ENCODE measurements at places on chromosomes 3 and 15. TPM values are rescaled to one million over a fixed set of nuclear protein-coding genes. Genes with fewer than 3 reads are reported as not detected.

DNA sequence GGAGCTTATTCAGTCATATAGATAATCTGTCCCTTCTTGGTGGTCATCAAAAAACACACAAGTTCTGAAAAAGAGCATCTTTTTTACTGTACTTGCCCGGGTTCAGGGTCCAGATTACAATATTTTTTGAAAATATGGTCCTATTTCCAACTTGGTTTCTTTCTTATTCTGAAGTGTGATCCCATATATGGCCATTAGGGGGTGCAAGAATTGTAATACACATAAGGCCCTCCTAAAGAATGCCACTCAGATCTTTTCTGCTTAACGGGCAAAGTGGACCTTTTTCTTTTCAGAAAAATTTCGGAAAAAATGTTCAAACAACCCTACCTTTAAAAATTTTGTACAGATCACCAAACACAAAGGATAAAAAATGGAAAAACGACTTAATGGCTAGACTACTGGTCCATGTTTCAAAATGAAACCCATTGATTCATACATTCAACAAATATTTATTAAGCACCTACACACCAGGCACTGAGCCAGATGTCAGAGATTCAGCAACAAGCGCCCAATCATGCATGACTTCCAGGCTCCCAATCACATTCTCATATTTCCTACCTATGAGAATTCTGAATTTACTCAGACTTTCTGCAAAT, 102.0 kb upstream of the MYRIP start:
- DNase-seq = no peak

- DNase-seq = no peak
Observed at GRCh38 chr3:185721970-185722369, 102.9 kb downstream of the IGF2BP2 start.

DNA sequence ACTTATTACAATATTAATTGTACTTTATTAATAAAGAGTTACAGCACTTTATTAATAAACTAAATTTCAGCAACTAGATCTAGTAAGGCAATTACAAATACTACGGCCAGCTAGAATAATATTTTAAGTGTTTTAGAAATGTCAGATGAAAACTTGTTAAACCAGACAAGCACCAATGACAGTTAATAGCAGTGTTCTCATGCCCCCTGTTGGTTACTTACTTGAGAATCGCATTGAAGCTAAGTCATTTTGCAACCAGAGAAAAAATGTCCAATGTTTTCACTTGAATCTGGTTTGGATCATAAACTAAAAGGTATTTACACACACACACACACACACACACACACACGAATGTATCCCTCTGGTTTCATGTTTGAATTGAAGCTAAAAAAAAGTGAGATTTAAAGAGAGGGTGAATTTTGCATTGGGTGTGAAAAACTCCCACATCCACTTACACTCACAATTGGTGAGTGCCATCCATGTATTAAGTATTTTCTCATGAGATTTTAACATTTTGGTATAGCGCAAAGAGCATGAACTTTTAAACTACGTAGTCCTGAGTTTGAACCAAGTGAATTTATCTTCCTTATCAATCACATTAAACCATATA, 347.7 kb downstream of the ZBBX start:
- no peak for DNase-seq

The DNAJA4 gene
- total RNA-seq = 35.8 TPM

DNA sequence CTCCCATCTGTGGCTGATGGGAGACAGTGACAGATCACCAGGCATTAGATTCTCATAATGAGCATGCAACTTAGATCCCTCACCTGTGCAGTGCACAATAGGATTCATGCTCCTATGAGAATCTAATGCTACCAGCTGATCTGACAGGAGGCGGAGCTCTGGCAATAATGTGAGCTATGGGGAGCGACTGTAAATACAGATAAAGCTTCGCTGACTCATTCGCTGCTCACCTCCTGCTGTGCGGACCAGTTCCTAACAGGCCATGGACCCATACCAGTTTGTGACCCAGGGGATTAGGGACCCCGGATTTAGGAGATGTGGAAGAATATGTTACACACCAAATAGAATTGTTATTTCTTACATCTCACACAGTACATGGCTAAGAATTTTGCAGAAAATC, 6.7 kb downstream of the ARGFX start:
- no peak for DNase-seq

The SGO1 gene
- total RNA-seq = 38.5 TPM

DNA sequence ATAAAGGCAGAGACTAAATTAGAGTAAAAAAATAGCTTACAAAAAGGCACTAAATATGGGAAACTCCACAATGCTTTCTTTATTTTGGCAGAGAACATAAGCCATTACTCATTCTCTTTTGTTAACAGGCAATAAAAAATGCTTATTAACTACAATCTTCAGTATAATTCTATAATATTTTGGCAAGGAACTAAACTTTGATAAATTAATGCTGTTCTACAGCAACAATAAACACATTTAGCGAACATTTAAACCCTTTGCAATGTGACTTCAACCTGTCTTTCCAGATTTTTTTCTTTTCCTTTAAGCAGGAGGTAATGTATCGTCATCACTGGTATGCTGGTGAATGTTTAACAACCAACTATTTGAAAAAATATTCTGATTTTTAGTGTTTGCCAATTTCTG, 42.2 kb upstream of the POU1F1 start:
- no peak for DNase-seq

DNA sequence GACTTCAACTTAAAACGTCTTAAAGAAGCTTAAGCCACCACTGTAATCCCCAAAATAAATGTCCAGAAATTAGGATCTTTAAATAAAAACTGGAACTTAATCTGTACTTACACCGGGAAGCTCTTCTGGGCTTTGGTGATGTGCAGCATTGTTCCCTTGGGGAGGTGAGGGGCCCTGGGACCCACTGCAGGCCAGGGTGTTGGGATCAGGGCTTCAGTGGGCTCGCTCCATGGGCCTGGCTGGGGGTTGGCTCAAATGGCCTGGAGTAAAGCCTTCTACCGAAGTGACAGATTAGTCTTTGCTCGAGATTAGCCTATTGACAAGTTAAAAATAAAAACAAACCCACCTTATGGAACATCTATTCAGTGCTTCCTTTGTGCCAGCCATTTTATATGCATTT, 6.1 kb upstream of the RNU6-1 start:
- no peak for DNase-seq

DNA sequence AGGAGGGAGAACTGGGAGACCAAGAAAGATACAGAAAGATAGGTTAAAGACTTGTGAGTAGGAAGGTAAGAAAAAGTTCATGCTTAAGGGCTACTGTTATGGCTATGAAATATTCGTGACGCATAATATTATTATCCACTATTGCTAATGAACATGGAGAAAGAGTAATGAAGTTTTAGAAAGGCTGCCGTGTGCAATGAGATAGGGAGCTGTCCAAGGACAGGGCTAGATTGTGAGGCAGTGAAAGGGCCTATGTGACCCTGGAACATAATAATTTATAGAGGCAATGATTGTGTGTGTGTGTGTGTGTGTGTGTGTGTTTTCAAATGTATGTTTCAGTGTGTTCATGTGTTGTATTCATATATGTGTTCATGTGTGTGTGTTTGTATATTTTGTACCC, 27.7 kb downstream of the MBNL1 start:
- DNase-seq = no peak

DNA sequence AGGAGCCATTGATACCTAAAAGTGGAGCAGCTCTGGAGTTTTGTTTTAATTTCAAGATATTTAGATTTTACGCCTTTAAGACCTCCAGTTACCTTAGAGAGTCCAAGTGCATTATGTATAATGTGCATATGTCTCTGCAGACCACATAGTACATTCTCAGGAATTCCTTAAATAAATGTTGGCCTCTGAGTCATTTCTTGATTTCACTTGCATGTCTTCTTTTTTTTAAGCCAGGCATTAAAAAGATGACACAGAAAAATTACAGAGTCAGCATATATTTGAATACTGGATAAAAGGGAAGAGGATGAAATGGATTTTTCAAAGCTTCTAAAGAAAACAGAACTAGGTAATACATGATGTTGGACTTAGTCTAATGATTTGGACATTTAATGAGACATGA, 125.2 kb downstream of the TMCO5A start:
- no peak for DNase-seq

- no peak for DNase-seq
Observed at GRCh38 chr15:91710080-91710698, 143.3 kb upstream of the SLCO3A1 start.

DNA sequence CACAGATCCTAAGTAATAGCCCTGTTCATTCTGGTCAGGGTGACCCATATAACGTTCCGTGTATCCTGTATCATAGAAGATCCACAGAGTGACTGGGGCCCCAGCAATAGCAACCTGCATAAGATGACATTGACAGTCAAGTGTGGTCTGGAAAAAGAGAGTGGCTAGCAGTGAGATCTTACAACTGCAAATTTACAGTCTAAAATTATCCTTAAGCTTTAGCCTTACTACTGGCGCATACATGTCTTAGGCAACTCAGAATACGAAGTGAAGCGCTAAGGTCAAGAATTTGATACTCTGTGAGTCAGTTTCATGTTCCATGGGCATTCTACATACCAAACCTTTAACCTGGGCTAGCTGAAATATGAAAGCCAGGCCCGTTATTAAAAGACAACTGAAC, 29.2 kb upstream of the IGDCC4 start:
- no peak for DNase-seq

DNA sequence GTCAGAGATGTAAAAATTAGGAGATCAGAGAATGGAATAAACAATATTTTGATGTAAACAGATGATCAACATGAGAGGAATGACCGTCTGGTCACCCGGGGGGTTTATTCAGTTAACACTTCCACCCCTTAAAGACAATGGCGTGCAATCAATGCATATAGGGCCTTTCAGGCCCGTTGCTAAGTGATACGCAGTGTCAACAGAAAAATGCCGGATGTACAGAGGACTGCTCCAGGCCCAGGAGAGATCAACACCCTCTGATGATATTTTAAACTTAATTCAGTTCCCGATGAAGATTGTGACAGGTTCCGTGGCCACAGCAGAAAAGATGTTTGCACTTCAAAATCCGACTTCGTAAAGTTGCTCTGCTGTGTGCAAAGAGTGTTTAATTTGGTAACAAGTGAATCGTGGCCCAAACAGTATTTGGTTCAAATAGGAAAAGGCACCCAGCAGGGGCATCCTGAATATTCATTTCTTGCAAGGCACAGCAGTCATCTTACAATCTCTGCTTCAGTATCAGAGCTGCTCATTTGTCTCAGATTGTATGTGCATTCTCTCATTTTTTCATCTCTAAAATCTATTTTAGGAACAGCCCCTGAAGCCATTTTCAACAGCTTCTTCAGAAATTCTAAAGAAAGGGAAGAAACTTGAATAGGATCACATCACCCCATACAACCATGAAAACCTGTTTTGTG, 72.6 kb downstream of the FOXB1 start:
- no peak for DNase-seq

All from activated CD8-positive, alpha-beta memory T cell treated with anti-CD3 and anti-CD28 coated beads, Interleukin-2, amount 10 ng/mL, durations not matched to agents 7 days and 5 days (primary cell).